ENCODE measurements at places on chromosomes 2 and 18. TPM values are rescaled to one million over a fixed set of nuclear protein-coding genes. Genes with fewer than 3 reads are reported as not detected.
A peak's percentile ranks its signal among the peaks of the same experiment; 100 is the strongest.

The VAMP8 gene
- total RNA-seq, result 10.4 TPM

The REG3G gene
- total RNA-seq, result not detected

The GNAL gene
- total RNA-seq, result 20.3 TPM

The CCL20 gene
- not detected for total RNA-seq

The NOL4 gene
- not detected for total RNA-seq

The CCDC150 gene
- total RNA-seq, result 0.33 TPM

The PPP3R1 gene
- 19.3 TPM for total RNA-seq

DNA sequence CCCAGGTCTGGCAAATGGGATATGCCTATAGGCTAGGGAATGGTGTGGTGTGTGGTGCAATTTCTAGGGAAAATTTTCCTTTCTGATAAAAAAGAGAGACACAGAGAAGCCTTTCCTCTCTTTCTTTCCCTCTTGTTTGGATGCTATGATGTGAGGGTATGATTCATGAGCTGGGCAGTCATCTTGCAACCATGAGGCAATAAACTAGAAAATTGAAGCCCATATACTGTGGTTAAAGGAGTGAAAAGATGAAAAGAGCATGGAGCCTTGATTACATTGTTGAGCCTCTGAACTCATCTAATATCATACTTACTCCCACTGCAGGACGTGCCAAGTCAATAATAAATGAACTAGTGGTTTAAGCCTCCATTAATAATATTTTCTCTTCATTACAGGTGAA lies 215.6 kb downstream of the HAUS1 start:
- no peak for DNase-seq

DNA sequence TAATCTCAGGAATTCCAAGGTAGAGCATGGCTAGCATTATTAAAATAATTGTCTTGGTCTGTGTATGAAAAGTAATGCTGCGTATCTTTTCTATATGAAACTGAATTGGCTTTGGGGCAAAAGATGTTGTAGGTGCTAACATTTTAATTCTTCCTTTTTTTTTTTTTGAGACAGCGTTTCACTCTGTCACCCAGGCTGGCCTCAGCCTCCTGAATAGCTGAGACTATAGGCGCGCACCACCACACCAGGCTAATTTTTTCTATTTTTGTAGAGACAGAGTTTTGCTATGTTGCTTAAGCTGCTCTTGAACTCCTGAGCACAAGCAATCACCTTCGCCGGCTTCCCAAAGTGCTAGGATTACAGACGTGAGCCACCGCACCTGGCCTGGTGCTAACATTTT lies 172.6 kb upstream of the STON1 start:
- no peak for DNase-seq

DNA sequence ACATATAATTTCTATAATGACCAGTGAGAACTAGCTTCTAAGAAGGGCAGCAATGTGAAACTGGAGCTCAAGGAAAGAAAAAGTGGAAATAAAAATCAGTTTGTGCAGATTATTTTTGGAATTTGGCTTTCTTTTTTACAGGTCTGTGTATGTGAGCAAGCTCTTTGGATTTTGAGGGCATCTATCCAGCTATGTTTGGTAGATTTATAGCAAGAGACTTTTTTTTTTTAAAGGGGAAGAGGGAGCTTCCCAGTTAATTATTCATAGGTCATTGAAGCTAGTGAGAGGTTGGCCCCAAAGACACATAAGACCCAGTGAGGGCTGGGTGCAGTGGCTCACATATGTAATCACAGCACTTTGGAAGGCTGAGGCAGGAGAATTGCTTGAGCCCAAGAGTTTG lies 24.0 kb upstream of the COLEC12 start:
- DNase-seq, result no peak

- no peak for DNase-seq
Measured at GRCh38 chr2:816278-816677, 134.4 kb upstream of the SNTG2 start.

DNA sequence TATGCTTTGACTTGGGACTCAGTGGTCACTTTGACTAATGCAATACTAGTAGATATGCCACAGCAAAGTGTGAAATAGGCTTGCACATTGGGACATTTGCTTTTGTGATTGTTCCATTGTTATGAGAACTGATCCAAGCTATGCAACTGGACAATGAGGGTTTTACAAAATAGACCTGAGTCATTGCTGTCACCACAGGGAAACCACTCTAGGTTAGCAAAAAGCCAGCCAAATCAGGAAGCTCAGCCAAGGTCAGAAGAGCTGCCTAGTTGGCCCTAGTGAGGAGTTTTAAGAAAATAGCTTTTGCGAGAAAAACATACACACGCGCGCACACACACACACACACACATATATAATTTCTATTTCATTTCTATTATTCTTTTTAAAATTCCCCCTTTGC lies 452.4 kb upstream of the CDH7 start:
- no peak for DNase-seq

GRCh38 chr2:239275847-239276831 lies 124.7 kb downstream of the HDAC4 start:
- no peak for DNase-seq

DNA sequence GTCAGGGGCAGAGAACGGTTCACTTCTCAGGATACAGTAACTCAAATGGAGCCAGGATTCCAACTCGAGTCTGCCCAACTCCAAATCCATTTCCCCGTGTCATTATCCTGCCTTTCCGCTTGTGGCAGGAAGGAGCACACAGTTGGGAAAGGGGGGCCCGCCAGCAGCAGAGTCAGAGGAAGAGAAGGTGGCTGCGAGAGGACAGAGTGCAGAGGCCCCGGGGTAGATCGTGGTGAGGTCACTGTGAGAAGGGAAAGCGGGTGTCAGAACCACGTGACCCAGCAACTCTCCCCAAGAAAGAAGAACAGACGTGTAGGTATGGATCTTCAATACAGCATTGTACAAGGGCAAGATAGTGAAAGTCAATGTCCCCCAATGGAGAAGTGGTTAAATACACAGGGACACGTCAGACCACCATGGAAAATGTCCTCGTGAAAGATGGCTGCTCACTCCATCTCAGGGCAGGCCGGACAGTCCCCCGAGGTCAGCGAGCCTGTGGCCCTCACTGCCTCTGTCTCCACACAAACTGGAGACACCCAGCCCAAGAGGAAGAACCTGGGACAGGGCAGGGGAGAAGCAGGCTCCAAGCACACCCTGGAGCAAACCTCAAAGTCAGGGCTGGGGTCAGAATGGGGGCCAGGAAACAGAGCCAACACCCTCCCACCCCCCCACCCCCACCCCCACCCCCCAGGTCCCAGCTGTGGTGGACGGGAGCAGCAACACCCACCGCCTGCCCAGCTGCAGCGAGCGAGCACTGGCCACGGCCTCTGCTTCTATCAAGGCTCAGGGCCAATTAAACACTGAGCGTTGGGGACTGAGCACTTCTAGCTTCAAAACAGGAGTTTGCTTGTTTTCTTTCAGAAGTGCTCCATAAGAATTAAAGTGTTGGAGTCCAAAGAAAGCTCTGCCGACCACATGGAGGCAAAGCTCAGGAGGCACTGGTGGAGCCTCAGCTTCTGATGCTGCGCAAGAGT lies 92.7 kb downstream of the EIPR1 start:
- no peak for DNase-seq

- DNase-seq, result no peak
Measured at GRCh38 chr2:172698041-172698863, 37.4 kb upstream of the RAPGEF4 start.

DNA sequence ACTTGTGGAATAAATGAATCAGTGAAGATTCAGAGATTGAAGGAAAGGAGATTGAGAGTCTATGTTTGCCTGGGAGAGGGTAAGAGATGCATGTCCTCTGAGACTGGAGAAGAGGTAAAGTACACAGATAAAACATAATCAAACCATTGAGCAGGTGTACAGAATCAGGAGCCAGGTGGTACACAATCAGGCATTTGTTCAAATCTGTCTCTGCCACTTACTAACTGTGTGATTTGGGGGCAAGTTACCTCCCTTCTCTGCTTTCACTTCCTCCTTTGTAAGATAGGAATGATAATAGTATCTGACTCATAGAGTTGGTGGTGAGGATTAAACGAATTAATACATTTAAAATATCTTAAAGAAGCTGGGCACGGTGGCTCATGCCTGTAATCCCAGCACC lies 94.0 kb downstream of the CDK15 start:
- no peak for DNase-seq

DNA sequence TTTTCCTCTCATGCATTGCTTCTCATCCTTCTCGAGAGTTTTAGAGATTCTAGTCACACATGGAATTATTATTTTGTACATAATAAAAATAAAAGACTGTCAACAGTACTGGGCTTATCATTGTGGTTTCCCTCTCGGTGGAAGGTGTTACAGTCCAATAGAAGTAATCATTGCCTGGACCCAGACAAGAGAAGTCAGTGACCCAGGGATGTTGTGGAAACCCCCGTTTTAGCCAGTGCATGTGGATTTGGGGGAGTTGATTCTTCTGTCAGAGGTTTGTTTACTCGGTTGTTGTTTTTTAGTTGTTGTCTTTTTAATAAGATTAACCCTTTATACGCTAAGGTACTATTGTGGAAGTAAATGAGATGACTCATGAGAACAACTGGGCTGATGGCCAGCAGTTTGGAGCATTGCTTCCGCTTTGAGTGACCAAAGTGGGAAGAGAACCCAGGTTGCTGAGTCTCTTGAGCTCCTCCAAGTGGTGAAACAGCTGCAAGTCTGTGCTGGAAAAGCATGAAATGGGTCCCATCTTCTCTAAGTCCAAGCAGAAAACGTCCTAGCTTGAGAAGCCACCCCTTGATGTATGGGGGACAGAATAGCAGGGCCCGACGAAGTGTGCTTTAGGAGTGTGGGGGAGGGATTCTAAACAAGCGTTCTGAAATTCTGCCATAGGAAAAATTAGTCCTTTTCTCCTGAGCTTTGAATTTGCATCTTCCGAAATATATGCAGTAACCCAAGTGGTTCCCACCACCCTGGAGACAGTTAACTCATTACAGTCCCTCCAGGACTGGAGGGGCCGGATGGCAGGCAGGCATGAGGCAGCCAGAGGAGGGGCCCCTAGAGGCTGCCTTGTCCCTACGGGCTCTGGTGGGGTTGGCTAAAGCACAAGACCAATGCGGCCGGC lies 61.8 kb upstream of the GPR45 start:
- peak; percentile 89 for DNase-seq

- DNase-seq, result no peak
Measured at GRCh38 chr18:77147418-77147852, 14.9 kb upstream of the MBP start.

GRCh38 chr2:239298116-239298804 lies 102.6 kb downstream of the HDAC4 start:
- DNase-seq, result no peak

GRCh38 chr18:41347057-41347456 lies 608.0 kb upstream of the PIK3C3 start:
- no peak for DNase-seq

- DNase-seq, result no peak
Measured at GRCh38 chr2:146143971-146144370, 1624.1 kb upstream of the ZEB2 start.

DNA sequence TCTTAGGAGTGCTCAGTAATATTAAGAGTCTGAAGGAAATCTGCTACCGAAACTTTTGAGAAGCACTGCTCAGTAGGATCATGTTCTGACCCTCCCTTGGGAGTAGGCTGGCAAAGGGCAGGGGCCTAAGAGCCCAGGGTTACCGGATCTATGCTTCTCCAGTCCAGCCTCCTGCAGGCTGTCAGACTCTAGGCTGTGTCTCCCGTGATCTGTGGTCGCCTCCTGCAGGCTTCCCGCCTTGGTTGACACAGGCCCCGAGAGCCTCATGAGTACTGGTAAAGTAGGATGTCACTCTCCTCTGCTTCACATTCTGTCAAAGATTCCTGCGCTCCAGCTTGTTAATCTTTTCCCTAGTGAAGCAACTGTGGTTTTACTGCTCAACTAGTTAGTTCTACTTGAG lies 647.8 kb upstream of the RAB6C start:
- no peak for DNase-seq

DNA sequence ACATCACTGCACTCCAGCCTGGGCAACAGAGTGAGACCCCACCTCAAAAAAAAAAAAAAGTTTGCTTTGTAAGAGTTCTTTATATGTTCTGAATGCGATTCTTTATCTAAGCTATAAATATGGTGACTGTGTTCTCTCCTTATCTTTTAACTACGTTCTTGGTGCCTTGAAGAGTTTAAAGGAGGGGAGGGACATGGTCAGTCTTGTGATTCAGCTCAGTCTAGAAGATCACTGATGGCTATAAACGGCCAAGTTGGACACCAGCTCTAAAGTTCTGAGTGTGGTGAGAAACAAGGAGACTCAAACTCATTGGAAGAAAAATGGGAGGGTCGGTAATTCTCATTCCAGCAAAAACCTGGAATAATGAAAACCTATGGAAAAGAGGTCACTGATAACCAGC lies 128.4 kb upstream of the SEC11C start:
- DNase-seq, result no peak

DNA sequence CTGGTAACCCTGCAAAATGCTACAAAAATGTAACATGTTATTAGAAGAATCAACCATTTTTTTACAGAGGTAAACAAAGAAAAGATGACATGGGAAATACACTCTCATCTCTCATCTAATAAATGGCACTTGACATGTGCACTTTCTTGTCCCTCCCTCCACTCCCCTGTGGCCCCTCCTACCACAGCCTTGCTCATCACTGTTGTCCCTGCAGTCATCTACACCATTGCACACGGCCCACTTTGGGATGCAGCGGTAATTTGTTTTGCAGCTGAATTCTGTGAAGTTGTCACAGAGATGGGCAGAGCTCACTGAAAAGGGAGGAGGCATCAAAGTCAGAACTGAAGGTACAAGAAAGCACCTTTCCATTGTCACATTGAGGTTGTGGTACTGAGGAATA lies 103.6 kb downstream of the DHRS9 start:
- peak; percentile 39 for DNase-seq

GRCh38 chr18:76495006-76495370 lies at the start of gene ZNF516:
TSS of gene ZNF516 (minus strand) at chr18:76495242. CDS start at chr18:76443054, 52,188 bp downstream.
- no peak for DNase-seq

DNA sequence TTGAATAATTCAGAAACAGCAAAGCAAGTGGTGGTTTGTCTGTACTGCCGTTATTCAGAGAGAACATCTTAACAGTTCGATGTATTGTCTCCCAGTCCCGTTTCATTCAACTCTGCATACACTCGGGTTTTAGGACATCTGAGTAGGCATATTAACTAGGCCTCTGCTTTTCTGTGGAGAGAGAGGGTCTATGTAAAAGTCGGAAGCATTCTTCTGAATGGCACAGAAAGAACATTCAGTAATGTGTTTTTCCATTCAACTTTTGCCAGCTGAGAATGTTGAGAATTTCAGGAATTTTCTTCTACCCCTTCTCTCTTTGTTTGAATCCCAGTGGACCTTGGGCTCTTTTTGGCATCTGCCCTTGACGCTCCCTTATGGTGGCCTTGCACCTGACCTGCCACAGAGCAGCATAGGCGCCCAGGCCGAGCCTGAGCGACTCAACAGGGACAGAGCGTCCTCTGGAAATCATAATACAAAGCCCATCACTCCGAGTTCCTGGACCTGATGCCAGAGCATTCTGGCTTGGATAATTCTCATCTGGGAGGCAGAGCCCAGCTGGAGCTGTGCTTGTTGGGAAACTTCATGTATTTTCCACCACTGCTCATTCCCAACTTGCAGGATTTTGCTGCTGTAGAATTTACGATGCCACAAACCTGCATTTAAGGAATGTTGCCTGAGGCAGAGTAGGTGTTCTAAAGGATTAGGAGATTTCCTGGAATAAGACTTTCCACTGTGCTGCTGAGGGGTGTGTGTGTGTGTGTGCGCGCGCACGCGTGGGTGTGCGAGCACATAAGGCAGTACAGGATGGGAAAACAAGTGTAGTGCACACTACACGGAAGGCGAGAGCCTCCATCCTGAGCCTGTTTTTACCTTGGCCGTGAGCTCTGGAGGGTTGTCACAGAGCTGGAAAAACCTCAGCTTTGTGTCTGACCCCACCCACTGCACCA lies 77.2 kb upstream of the TXNDC2 start:
- no peak for DNase-seq

- no peak for DNase-seq
Measured at GRCh38 chr2:151553-152334, 105.4 kb upstream of the FAM110C start.

- no peak for DNase-seq
Measured at GRCh38 chr2:127053731-127054603, 53.0 kb downstream of the BIN1 start.

Data from esophagus muscularis mucosa (tissue), 4 donors.